ENCODE measurements at places on chromosomes 3 and 15.
A peak's percentile ranks its signal among the peaks of the same experiment; 100 is the strongest.

DNA sequence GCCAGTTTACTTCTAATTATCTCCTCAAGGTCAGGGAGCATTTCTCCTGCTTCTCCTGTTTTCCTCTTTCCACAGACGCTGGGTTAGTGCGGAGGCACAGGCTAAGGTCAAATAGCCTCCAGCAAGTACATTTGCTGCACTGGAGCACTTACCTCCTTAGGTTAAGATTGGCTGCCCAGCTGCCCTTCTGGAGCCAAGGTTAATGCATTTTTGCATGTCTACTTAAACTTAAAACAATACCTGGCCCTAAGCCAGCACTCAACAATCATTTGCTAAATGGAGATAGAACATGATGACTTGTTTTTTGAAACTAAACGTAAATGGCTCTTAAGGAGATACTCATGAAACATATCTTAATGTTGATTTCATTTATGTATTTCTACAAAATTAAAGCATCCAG, 83.5 kb downstream of the SSR3 start:
- DNase-seq, result no peak

- DNase-seq, result peak; percentile 16
These were observed 680 bp downstream of the GOLIM4 start for GRCh38 chr3:168094877-168095610.

DNA sequence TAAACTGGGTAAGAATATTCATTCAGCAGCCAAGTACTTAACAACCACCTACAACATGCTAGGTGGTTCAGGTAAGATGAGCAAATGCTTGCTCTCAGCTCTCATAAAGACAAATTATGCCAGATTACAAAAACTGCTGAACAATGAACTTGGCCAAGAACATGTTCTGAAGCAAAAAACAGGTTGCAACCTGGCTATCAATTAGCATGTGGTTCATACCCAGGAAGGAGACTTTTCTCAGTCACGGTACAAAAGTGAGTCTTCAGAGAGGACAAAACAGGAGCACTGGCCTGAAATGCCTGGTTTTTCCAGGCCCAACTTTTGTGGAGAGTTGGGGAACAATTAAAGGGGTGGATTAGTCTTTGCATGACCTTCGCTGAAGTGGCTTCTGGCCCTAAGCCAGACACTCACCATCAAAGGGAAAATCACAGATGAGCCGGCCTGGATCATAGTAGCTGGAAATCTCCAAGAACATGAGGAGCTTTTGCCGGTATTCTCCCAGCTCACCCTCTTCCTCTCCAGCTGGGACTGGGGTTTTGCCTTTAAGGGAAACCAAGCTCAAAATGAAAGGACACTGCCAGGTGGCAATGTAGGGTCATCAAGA, 7.6 kb upstream of the PLA2G4F start:
- no peak for DNase-seq

DNA sequence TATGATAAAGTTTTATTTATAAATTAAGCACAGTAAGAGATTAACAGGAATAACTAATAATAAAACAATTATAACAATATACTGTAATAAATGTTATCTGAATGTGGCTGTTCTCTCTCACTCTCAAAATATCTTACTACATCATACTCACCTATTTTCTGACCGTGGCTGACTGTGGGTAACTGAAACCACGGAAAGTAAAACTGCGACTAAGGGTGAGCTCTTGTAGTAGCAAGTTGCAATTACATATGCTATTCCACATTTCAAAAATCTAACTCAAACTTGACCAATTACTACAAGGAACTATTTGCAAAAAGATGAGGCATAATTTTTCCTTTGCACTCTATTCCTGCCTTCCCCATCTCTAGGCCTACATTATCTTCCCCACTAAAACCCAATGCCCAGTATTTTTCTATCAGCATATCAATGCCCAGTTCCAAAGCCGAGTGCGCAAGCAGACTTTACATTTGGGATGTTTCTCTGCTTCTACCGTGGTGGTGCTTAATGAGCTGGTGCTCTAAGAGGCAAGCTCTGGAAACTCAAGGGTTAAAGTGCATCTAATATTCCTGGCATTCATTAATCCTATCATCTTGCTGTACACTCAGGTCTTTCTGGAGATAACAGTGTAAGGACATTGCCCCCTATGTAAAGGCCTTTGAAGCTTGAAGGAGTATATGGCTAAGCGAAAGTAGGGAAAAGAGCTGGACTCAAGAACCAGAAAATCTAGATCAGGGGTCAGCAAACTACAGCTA, 6.7 kb downstream of the PCYT1A start:
- no peak for DNase-seq

GRCh38 chr3:105014631-105015030, 352.1 kb upstream of the ALCAM start:
- DNase-seq, result no peak

- DNase-seq, result no peak
These were observed 49.8 kb upstream of the SLC6A1 start for GRCh38 chr3:10942690-10943205.

GRCh38 chr3:58414538-58415197, 19.0 kb downstream of the PDHB start:
- DNase-seq, result peak; percentile 14

GRCh38 chr3:105366326-105367062, at the start of gene ALCAM:
Gene ALCAM, plus strand, starts transcription at chr3:105366909.
- peak; percentile 81 for DNase-seq

DNA sequence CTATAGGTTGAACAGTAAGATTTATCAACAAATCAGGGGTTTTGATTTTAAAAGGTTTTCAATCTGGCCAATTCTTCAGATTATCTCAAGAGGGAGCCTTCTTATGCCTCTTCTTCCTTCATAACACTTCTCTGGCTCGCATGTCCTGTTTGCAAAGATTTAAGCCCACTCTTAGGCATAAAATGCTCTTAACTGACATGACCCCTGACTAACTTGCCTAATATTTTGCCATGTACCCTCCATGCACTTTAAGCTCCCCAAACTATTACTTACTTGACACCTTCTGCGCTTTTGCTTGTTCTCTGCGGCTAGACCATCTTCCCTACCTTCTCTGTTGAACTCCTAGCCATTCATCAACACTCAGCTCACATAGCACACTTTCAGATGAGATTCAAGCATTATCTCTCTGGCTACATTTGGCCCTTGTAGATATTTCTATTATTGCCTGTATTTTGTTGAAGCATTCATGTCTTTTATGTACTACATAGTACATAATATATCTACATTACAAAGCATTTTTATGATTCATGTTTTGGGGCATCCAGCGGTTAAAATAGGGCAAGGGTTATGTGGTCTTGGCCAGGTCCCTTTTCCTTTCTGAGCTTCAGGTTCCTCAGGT, 1.0 kb upstream of the ARIH1 start:
- DNase-seq, result no peak

Measured in stimulated activated CD4-positive, alpha-beta T cell treated with anti-CD3 and anti-CD28 coated beads, Interleukin-4, amount 100 ng/mL, for 1 hour (primary cell).